Kidney capillary endothelial cell (primary cell): ENCODE measurements at places on chromosomes 16 and 17.

DNA sequence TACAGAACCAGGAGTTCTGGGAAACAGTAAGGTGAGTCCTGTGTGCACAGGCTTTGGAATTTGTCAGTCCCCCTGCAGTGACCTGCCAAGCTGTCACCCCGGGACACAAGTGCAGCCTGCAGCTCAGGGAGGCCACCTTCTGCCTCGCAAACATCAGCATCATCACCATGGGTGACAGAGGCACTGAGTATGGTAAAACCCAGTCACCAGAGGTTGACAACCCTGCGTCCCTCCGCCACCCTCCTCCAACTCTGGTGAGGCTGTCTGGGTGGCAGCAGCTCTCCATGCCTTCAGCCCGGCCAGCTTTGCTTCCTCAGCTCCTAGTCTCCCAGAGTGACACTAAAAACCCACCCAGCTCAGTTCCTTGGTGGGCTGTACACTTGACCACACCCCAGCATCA is 221.0 kb downstream of the CPPED1 start:
- no peak for DNase-seq

DNA sequence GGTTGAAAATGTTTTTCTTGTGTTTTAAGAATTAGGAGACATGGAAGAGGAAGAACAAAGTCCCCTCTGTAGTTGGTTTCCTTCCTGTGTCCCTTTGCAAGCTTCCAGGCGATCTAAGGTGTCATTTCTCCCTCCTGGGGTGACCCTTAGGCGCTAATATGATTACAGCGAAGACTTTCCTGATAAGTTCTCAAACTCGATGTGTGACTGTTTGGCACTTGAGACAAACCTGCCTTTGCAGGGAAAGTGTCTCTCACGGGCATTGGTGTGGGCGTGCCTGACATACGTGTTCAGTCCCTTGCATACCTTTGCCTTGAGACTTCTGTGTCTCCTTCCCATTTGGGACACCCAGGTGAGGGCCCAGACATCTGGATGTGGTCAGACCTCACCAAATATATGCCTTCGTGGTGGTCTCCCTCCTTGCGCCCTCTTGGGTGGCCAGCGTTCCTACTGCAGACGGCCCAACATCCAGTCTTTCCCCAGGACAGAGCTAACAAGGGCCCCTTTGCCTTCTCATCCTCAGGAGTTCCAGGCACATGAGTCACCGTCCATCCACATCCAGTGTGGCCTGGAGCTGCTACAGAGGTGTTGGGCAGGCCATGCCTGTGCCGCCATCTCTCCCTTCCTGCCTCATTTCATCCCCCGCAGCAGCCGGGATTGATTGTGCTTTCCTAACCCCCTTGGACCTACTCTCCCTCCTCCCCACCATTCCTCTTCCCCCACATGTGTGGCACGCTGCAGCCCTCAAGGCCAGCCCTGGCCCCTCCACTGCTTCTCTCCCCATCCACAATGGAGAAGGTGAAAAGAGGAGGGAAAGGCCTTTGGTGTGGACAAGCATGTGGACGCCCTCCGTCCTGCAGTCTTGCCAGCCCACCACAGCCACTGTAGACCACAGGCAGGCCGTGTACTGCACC is 3.1 kb upstream of the JPT2 start:
- peak; percentile 53 for DNase-seq

DNA sequence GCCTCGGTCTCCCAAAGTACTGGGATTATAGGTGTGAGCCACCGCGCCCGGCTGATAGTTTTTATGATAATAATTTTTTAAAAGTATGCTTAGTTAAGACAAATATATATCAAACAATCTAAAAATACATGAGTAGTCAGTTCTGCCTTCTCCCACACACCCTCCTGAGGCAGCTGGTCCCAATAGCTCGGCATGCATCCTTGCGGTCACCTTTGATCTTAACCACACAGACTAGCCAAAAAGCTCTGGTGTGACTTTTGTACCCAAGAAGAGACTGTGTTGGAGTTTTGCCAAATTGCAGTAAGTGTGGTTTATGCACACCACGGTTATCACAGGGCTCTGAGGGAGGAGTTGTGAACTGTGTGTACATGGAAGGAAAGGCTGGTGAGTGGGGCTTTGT is 25.6 kb downstream of the ATP6V0A1 start:
- no peak for DNase-seq

GRCh38 chr17:67393809-67394397 is 16.8 kb downstream of the PITPNC1 start:
- no peak for DNase-seq

DNA sequence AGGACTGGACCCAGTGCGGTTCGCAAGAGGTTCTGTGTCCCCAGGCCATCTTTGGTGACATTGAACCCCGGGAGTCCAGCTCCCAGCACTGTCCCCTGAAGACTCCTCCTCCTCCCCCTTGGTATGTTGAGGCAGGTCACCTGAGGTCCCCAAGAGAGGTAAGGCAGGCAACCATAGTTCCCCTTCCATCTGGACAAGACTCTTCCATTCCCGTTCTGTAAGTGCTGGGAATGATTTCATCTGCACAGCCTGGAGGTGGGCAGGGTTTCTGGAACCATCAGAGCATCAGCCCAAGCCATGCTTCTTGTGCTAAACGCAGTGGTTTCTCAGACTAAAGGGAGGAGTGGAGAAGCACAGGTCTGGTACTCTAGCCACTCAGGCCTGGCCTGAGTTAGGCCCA is 24.9 kb downstream of the COPZ2 start:
- no peak for DNase-seq

DNA sequence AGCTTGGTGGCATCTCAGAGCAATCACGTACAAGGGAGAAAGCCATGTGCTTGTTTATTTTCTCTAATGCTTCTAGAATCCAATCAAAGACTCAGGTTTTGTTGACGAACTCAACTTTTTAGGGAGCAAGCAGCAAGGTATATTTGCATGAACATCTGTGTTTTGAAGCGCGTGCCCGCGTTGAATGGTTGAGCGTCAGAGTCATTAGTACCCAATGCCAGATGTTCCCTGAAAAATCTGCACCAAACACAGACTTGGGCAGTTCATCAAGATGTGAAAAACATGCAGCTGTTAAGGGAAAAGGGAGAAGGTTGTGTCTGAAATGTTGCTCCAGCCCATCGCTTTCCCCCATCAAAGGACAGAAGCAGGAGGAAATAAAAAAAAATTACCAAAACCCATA is 170.4 kb downstream of the SNX29 start:
- DNase-seq: no peak

- DNase-seq: no peak
These were observed 11.0 kb upstream of the HAS3 start for GRCh38 chr16:69094501-69094900.

GRCh38 chr16:47069313-47069712 is 74.4 kb downstream of the NETO2 start:
- DNase-seq: no peak

GRCh38 chr16:19664166-19664565 is 53.9 kb downstream of the KNOP1 start:
- DNase-seq: no peak

DNA sequence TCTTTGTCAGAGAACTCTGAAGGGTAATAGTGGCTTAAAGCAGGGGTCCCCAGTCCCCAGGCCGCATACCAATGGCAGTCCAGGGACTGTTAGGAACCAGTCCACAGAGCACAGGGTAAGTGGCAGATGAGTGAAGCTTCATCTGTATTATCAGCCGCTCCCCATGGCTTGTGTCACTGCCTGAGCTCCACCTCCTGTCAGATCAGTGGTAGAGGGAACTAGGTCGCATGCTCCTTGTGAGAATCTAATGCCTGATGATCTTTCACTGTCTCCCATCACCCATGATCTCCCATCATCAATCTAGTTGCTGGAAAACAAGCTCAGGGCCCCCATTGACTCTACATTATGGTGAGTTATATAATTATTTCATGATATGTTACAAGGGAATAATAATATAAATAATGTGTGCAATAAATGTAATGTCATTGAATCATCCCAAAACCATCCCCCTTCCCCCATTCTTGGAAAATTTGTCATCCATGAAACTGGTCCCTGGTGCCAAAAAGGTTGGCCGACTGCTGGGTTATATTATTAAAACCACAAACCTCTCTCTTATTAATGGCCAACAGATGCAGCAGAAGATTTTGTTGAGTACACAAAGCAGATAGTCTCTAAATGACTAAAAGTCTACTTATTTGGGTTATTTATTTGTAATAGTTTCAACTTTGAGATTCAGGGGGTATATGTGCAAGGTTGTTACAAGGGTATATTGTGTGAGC is 782.7 kb downstream of the CDH11 start:
- DNase-seq: no peak

DNA sequence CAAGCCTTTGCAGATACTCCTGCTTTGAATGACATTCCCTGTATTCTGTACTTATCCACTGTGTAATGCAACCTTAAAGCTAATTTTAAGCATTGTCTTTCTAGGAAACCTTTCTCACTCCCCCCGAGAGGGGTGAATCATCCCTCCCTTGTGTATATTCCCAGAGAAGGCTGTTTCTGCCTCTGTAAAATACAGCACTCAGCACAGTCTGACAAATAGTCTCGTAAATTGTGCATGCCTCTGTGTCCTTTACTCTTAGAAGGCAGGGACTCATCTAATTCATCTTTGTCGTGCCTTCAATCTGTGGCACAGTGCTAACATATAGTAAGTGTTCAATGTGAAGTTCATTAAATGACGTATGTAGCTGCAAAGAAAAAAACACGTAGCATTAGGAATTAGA is 200.7 kb downstream of the CA10 start:
- DNase-seq: no peak

- no peak for DNase-seq
These were observed 510.9 kb downstream of the KCNJ18 start for GRCh38 chr17:22203208-22203715.

- DNase-seq: no peak
These were observed 24.2 kb downstream of the MYO15A start for GRCh38 chr17:18132711-18133110.

DNA sequence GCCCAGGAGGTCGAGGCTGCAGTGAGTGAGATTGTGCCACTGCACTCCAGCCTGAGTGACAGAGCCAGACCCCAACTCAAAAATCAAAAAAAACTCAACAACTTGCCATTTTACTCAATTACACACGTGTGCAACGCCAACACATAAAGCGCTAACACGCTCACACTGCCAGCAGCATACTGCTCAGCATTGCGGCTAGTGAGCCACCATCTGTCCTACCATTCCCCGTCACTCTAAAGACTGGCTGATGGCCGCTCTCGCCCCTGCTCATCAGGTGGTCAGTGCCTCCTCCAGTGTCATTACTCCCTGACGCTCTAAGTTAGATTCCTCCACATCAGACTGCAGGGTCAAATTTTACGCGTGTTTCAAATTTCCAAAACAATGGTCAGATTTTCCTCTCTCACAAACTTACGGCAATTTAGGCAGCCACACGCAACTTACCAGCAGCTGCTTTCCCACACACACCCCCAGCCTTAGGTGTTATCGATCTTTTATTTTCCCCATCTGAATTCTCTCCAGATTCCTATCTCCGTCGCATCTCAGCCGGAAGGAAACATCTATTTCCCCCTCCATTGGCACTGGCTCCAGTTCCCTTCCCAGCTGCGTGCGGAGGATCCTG is 240.8 kb downstream of the C16orf95 start:
- DNase-seq: no peak

DNA sequence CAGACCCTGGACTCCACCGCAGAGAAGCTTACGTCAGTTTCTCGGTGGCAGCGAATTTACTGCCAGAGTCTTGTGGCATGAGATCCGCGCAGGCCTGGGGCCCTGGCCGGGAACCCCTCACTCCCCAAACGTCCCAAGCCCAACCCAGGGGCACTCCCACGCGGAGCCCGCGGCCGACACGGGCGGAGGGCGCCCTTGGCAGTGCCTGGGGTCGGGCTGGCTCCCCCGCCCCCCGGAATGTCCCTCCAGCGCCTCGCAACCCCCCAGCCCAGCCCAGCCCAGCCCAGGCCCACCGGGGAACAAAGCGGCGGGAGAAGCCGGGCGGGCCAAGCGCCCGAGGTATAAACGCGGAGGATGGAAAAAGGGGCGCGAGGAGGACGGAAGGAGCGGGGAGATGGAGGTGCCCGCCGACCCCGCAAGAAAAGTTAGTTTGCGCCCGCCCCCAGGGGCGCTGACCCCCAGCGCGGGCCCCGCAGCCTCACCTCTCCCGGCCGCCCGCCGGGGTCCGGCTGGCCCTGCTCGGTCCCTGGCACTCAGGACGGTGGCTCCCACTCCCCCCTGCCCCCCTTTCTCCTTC is 330 bp downstream of the CASKIN2 start:
- no peak for DNase-seq

DNA sequence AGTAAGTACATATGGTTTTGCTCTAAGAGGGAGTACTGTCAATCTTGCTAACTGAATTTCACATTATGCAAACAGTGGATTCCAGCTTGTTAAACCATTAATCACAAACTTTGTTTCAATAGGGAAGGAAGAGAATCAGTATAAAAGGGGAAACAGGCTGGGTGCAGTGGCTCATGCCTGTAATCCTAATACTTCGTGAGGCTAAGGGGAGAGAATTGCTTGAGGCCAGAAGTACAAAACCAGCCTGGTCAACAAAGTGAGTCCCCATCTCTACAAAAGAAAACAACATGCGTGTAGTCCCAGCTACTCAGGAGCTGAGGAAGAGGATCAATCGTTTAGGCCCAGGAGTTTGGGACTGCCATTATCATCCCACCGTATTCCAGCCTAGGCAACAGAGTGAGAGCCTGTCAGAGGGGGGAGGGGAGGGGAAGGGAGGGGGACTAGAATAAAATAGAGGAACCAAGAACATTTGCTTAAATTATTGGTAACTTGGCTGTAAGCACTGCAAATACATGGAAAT is 65.7 kb downstream of the FBXL20 start:
- DNase-seq: no peak

GRCh38 chr17:45127548-45128300 is 4.6 kb downstream of the PLCD3 start:
- DNase-seq: no peak

DNA sequence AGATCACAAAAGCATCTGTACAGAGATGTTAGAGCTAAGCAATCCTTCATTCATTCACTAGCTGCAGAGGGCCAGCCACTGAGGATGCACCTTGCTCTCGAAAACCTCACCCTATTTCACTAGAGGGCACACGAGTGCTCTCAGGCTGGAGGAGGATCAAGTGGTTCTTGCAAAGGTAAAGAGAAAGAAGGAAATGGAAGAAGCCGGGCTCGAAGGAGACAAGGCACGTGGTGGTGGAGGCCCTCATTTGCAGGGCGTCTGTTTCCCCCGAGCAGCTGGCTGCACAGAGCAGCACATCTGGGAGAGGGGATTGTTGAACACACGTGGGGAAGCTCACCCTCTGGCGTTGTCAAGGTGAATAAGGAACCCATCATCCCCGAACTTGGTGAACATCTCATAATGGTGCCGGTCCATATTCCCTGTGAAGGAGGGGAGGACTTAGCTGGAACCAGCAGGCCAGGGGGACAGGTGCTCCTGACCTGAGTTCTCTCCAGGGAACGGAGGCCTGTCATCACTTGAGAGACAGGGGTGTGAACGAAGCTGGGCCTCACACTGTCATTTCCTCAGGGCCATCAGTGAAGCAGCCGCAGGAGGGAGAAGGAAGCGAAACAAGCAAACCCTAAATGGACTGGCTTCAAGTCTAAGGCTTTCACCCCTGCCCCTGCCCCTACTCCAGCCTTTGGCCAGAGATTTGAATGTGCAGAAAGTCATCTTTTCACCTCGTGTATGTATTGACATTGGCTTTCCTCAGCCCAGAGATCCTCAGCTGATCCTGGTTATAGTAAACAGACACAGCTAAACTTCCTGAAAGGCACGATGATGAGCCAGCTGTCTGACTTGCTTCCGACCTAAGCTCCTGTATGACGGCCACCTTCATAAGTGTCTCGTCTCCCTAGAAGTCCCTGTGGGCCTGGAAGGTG is 27.6 kb downstream of the PRKAR1A start:
- DNase-seq: no peak

GRCh38 chr17:55641676-55642081 is 81.0 kb downstream of the TMEM100 start:
- DNase-seq: peak; percentile 10

- no peak for DNase-seq
These were observed 101.7 kb downstream of the CDYL2 start for GRCh38 chr16:80702696-80703095.
